ENCODE measurements at places on chromosomes 3 and 15.
A peak's percentile ranks its signal among the peaks of the same experiment; 100 is the strongest.

GRCh38 chr3:32556332-32556731 lies 14.3 kb downstream of the DYNC1LI1 start:
- no peak for DNase-seq

- no peak for DNase-seq
Measured at GRCh38 chr15:48696627-48697312, 51.3 kb upstream of the FBN1 start.

DNA sequence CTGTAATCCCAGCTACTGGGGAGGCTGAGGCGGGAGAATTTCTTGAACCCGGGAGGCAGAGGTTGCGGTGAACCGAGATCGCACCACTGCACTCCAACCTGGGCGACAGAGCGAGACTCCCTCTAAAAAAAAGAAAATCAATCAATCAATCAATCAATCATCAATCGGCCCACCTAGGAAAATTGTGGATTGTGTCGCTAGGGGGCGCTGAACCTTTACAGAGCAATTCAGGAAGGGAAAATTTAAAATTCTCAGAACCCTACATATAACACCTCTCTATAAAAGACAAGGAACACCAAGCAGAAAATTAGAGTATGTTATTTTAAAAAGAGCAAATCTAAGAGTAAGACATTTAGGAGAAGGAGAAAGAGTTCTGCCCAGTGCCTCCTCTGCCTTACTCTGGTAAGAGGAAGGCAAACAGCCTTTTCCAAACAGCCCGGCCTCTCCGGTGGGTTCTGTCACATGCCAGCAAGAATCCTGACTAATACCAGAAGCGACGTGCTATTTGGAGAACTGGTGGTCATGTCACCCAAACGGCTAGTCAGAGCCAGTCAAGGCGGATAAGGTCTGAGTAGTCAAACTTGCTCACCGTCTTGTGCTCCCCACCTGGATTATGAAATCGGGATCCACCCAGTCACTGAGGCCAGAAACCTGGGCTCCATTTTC lies 22.3 kb upstream of the SMCO1 start:
- peak; percentile 53 for DNase-seq

DNA sequence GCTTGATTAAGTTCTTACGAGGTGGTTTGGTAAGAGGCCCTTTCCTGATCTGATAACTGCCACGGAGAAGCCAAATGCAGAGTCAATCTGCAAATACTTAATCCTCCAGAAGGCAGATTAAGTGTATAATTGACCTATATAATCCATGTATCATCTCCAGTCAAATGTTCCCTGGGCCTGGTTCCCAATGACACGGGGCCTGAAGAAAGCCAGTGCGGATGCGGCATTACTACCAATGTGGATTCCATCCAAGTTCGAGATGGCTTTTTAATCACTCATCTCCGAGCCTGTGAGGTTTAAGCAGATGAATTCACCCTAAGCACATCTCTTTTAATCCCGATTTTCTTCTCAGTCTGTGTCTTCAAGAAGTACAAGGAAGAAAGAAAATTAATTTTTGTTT lies 60.0 kb upstream of the FEZF2 start:
- DNase-seq, result no peak
